ENCODE measurements at places on chromosomes 13 and 19.

DNA sequence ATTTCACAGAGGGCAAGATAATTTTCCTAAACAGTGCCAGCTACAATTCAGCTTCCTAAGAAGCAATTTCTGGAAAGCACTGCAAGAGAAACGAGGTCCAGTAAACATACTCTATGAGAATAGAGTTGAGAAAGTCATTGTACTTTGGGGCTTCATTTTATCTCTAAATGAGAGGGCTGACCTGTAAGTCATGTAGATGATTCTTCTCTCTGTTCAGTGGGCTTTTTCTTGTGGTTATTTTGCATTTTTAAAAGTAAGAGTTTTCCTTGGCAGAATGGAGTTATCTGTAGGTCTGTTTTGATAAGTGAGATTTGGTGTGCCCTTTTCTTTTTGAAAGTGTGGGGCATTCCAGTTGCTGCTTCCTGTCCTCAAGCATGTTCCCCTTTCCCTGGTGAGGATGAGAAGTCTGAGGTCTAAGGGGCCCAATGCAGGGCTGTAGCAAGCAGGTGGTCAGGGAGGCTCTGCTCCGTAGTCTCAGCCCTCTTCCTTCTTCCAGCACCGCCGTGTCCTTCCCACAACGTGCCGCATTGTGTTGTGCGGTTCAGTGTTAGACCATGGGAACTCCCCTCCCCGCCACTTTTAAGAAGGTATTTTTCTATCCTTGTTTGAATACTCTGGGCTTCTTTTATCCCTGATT is 86.3 kb downstream of the ARHGEF7 start:
- DNase-seq: no peak

- no peak for DNase-seq
These were observed 610.4 kb downstream of the TBC1D4 start for GRCh38 chr13:74871369-74872070.

DNA sequence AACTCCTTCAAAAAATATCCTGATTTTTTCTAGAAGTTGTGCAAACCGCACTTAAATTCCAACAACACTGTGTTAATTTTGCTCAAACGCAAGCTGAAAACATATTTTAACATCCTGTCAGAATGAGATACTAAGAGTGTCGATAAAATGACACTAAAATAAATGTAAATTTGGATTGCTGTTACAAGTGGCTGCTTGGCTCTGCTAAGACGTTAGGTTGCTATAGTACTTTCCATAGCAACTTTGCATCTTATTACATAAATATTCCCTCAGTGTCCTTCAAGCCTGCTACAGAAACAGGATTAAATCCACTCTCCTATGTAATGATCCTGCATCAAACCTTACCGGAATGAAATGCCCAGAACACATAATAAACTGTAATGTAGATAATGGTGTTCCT is 292.1 kb downstream of the DNAJC15 start:
- no peak for DNase-seq

GRCh38 chr13:38850868-38851626 is 139.6 kb downstream of the STOML3 start:
- DNase-seq: no peak

DNA sequence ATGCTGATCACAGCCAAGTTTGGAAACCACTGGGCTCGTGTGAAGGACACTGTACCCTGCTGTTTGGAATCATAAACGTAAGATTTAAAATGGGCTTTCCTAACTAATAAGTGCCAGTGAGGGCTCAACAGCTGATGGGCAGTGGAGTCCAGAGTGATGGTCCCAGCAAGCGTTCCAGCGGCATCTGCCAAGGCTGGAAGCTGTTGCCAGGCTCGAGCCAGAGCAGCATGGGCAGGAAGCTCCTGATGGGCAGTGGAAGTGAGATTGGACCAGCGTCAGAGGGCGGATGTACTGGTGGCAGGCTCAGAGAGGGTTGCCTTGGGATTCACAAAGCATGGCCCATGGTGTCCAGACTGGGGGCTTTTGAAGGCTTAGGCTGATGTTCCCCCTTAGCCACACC is 30.2 kb downstream of the COL4A2 start:
- no peak for DNase-seq

DNA sequence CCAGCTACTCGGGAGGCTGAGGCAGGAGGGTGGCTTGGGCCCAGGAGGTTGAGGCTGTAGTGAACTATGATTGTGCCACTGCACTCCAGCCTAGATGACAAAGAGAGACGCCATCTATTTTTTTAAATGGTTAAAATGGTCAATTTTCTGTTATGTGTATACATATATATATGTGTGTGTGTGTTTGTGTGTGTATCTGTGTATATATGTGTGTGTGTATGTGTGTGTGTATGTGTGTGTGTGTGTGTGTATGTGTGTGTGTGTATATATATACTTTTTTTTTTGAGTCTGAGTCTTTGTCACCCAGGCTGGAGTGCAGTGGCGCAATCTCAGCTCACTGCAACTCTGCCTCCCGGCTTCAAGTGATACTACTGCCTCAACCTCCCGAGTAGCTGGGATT is 42.9 kb upstream of the KLF2 start:
- no peak for DNase-seq

DNA sequence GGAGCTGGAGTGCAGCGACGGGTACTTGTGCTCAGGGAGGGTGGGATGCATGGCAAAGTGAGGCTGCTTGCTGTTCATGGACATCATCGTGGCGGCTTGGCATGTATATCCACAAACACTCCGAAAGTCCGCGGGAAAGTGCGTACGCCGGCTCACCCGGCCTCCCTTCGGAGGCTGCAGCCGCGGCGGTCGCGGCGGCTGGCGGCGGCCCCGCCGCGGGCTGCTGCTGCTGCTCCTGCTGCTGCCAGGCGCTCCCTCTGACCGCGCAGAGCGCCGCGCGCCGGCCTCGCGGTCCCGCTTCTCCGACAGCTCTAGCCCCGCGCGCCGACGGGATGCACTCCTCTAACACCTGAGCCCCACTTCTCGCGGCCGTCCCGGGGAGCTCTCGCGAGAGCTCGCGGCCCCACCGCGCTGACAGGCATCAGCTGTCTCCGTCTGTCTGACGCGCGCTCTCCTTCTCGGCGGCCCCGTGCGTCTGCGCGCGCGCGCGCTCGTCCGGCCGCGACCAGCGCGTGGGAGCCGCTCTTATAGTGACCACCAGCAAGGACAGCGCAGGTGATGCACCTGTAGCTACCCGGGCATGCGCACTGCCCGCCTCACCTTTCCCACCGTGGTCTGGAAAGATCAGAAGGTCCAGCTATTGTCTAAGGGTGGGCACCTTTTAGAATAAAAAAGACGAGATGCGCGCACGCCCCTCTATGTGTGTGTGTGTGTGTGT is at the start of gene POU4F1:
POU4F1 (minus strand) TSS at position 313 of the 718 bp plus-strand sequence; CDS start at position 87, 226 bp downstream.
- DNase-seq: no peak

DNA sequence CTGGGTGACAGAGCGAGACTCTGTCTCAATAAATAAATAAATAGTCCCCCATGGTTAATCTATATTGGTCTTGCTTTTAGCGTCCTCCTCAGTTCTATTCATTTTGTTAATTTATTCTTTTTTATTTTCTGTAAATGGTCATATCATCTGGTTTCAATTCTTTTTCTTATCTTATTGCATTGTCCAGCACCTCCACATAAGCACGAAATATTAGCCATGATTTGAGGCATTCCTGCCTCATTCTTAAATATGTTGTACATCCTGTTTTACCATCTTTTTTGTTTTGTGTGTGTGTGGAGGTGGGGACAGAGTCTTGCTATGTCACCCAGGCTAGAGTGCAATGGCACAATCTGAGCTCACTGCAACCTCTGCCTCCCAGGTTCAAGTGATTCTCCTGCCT is 24.6 kb upstream of the CCDC124 start:
- no peak for DNase-seq

GRCh38 chr13:26456650-26457049 is 100.8 kb upstream of the WASF3 start:
- no peak for DNase-seq

DNA sequence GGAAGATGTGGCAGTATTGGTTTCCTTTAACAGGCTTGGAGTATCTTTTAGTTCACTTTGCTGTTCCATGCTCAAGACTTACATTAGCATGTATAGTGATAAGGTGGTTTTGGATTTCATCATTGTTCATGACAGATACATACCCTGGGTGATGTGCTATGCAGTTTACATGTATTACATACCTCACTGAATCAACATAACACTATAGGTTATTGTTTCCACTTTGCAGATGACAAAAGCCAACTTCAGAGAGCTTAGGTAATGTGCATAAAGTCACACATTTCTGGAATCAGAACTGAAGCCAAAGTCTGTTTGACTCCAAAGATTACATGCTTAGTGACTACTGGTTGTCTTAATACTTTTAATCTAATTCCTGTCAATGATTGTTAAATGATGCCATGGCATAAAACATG is 7.1 kb downstream of the COMMD6 start:
- no peak for DNase-seq

- peak; percentile 46 for DNase-seq
These were observed 474 bp upstream of the IFT88 start for GRCh38 chr13:20566468-20566897.

DNA sequence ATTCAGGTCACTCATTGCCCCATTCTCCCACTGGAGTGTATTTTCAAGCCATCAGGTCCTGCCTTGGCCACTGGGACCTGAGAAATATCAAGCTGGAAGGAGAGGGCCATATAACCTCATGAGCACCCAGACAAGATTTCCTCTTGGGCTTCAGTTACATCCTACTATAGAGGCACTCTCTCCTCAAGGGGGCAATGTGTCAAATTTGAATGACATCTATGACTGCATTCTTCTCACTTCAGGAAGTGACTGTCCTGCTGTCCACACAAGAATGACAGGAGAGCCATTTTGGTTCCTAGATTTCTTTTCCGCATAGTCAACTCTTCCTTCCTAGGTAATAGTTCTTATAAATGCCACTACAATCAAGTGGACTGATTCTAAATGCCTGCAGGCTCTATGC is 416.2 kb downstream of the DIAPH3 start:
- no peak for DNase-seq

GRCh38 chr13:80901111-80901510 is 560.2 kb upstream of the SPRY2 start:
- no peak for DNase-seq

- no peak for DNase-seq
These were observed at the start of gene ICAM5 for GRCh38 chr19:10289836-10290356. TSS of gene ICAM5 (plus strand) at chr19:10289952. CDS start at chr19:10290044, 92 bp downstream.

- no peak for DNase-seq
These were observed 53.3 kb downstream of the MYO16 start for GRCh38 chr13:108682714-108683113.

- no peak for DNase-seq
These were observed 375.6 kb downstream of the COG6 start for GRCh38 chr13:40031031-40031430.

DNA sequence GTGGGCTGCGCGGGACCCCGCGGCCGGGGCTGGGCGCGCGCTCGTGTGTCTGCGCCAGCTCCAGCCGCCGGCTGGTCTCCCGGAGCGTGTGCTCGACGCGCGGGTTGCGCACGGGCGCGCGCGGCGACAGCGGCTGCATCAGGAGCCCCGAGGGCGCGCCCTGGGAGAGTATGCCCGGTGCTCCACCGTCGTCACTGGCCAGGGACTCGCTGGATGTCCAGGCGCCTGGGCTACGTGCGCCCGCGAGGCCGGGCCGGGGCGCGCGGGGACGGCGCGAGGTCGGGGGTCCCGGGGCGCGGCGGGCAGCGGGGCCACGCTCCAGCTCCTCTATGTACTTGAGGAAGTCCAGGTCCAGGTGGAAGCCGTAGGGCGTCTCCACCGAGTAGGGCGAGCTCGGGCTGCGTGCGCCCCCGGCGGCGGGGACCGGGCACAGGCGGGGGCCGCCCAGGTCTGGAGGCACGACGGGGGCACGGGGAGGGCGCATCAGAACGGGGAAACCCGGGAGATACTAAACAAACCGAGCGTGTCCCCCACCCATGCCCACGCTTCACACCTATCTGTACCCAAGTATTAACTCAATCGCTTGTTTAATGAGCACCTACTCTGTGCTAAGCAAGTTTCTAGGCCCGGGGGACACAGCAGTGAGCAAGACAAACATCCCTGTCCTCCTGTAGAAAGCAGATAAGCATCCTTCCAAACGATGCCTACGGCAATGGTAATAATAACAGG is 7.6 kb downstream of the KANK3 start:
- no peak for DNase-seq

GRCh38 chr13:47147812-47148119 is 250.9 kb upstream of the HTR2A start:
- no peak for DNase-seq

GRCh38 chr19:18440936-18441803 is 3.2 kb upstream of the ISYNA1 start:
- no peak for DNase-seq

DNA sequence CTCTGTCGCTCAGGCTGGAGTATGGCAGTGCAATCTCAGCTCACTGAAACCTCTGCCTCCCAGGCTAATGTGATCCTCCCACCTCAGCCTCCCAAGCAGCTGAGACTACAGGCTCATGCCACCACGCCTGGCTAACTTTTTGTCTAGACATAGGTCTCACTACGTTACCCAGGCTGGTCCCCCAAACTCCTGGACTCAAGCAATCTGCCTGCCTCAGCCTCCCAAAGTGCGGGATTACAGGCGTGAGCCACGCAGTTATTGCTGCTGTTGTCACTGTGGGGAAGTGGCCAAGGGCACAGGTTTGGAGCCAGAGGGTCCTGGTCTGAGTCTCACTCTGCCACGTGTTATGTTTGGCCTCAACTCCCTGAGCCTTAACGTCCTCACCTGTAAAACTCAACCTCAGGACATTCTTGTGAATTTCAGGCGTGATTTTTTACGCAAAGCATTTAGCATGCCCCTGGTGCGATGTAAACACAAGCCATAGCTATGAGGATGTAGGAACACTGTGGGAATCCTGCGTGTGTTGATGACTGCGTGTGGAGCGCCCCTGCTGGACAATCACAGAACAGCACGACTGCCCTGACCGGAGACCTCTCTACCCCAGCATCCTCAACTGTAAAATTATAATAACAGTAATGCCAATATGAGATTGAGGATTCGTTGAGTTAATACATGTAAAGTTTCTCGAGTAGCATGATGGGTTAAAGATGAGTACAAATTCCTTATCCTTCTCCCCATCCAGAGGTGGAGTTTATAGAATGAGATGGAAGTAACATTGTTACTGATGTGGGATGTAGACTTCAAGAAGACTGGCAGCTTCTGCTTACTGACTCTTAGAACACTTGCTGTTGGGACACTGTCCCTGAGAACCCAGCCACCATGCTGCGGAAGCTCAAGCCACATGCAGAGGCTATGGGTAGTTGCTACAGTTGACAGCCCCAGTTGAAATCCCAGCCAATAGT is 41.8 kb upstream of the PNMA8B start:
- peak; percentile 62 for DNase-seq

DNA sequence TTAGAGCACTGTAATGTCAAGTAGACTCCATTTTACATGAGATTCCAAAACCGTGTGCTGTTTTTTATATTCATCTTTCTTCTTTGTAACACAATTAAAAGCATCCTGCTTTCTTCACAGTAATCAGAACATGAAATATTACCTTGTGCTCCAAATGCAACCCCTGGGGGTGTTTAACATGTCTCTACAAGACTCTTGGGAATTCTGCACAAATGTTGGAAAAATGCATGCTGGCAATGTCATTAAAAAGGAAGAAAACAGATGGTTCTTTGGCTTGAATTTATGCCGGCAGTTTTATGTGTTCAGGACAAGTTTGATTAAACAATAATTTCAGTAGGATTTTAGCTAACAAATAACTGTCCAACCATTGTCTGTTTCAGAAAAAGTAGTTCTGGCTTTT is 159.1 kb downstream of the LIG4 start:
- DNase-seq: no peak
